ENCODE measurements at places on chromosomes 6 and 20. TPM values are rescaled to one million over a fixed set of nuclear protein-coding genes. Genes with fewer than 3 reads are reported as not detected.

- DNase-seq, result no peak
These were observed 25.2 kb upstream of the TENT5A start for GRCh38 chr6:81777586-81778268.

DNA sequence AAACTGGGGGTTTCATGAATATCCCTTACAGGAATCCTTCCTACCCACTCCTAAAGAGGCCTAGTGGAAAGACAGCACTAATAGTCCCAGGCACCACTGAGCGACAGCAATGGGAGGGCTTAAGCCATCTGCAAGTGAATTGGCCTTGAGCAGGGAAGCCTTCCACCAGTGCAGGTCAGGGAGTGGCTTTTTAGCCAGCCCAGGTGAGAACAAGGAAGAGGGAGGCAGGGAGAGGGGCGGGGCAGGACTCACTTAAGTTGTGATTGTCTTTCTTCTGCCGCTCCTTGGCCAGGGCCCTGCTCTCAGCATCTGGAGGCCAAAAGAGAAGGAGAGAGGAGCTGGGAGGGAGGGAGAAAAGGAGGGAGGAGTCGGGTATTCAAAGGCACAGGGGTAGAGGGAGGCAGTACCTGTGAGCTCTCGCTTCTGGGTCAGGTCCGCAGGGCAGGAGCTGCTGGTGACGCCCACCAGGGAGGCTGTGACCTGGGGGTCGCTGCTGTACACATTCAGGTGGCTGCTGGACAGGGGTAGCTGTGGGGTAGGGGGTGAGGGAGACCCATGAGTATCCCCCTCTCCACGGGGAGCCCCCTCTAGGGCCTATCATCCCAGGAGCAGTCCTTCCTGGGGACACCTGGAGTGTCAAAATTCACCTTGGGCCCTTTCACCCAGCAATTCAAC is 47.8 kb downstream of the TFEB start:
- no peak for DNase-seq

DNA sequence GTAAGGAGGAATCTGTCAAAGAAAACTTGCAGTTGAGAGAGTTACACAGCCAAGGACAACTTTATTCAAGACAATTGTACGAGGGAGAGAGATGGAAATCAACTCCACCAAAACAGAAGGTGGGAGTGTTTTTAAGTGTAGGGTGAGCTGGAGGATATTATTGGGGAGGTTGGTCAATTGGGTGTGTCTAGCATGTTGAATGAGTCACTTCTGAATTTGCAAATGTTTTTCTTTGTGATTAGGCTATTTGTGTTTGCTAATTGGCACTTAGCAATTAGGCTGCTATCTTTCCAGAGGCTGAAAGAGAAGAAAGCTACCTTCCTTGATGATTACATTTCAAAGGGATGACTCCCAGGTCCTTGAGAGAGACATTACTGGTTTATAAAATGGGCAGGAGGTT is 441.1 kb downstream of the MEI4 start:
- no peak for DNase-seq

- DNase-seq, result no peak
These were observed 71.0 kb upstream of the RALGAPA2 start for GRCh38 chr20:20783450-20783849.

GRCh38 chr6:107083047-107083768 is 32.1 kb downstream of the BEND3 start:
- no peak for DNase-seq

DNA sequence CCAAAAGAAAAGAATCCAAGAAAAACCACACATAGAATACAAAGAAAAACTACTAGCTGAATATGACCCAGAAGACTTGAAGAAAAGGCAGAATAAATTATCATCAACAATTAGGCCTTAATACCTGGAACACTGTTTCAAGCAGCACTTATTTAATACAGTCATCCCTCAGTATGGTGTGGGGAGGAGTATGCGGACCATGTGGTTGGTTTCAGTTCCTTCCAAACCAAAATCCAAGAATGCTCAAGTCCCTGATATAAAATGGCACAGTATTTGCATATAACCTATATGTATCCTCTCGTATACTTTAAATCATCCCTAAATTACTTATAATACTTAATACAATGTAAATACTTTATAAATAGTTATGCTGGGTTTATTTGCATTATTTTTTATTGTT is 16.1 kb downstream of the CDK19 start:
- DNase-seq, result no peak

DNA sequence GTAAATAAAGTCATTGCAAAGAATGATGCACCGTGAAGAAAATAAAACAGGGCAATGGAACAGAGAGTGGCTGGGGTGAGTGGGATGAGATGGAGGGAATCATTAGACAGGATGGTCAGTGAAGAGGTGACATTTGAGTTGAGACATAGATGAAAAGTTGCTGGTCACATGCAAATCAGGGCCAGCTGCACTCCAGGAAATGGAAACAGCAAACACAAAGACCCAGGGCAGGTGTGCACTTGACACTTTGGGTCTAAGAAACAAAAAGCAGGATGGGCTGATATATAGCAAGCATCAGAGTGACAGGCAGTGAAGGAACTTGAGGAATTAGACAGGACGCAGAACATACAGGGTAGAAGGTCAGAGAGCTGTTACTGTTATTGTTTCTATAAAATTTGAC is 171.5 kb upstream of the RIPOR2 start:
- DNase-seq, result no peak

GRCh38 chr6:53080813-53081212 is 15.6 kb downstream of the FBXO9 start:
- DNase-seq, result no peak

DNA sequence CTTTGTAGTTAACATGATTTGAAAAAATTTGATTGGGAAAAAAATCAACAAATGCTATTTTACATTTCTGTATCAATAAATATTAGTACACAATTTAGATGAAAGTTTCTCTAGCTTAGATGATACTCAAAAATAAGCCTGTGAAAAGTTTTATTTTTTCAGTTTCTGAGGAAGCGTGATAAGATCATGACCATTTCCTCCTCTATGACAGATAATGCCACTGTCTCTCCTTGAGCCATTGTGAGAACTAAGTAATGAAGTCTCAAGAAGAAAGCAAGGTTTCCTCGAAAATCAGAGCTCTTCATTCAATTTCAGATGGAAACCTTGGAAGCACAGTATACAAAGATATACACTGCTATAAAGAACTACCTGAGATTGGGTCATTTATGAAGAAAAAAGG is 395.0 kb downstream of the HDGFL1 start:
- DNase-seq, result no peak

DNA sequence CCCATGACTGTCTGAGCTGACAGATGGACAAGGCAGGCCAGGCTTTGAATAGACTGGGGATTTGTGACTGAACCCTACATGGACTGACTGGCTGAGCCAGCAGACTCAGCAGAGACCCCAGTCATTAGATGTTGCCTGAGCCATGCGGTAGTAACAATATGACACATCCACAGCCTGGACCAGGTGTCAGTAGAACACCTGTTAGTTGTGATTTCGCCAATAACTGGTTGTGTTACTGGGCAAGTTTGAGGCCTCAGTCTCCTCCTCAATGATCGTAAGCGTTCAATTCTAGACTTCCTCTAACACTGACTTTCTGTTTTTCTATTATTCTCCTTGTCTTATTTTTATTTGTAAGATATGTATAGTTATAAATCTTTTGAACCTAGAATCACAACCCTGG is 311.9 kb upstream of the MAP3K7 start:
- DNase-seq, result no peak

DNA sequence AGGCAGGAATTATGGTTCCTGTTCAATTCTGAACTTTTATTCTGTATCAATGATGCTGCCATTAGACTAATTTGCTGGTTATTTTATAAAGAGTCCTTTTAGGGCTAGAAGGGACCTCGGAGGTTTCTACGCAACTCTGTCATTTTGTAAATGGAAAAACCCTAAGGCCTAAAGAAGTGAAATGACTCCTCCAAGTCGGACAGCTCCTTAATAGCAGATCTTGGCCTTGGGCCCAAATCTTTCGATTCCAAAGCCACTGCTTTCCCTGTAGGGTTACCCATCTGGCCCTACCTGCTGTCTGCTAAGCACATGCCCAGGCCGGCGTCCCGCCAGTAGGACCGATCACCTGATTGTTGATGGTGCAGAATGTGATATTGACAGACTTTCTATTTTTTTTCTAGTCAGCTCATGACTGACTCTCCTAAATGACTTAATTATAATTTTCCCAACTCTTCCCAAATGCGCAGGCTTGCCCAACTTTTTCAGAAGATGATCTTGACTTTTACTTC is 40.2 kb downstream of the PLEKHG1 start:
- no peak for DNase-seq

DNA sequence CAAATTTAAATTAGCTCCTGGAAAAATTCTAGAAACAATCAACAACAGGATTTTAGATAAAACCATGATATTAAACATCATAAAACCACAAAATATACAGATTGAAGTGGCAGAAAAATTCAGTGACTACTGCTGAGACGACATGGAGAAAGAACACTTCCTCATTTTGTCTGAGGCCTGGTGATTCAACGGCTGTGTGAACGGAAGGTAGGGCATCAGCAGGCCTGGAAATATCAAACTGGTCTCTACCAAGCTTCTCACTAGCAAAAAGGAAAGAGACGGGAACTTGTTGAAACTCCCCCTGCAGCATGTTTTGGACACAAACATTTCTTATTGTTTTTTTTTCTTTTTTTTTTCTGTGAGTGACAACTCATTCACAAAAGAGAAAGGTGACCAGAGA is 58.0 kb upstream of the AHI1 start:
- no peak for DNase-seq

DNA sequence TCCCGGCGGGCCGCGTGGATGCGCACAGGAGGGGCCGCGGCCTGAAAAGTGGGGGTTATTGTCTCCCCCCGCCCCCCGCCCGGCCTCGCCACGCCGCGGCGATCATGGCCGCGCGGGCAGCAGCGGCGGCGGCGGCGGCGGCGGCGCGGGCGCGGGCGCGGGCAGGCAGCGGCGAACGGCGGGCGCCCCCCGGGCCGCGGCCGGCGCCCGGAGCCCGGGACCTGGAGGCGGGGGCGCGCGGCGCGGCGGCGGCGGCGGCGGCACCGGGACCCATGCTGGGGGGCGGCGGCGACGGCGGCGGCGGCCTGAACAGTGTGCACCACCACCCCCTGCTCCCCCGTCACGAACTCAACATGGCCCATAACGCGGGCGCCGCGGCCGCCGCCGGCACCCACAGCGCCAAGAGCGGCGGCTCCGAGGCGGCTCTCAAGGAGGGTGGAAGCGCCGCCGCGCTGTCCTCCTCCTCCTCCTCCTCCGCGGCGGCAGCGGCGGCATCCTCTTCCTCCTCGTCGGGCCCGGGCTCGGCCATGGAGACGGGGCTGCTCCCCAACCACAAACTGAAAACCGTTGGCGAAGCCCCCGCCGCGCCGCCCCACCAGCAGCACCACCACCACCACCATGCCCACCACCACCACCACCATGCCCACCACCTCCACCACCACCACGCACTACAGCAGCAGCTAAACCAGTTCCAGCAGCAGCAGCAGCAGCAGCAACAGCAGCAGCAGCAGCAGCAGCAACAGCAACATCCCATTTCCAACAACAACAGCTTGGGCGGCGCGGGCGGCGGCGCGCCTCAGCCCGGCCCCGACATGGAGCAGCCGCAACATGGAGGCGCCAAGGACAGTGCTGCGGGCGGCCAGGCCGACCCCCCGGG is 637 bp downstream of the ARID1B start:
- DNase-seq, result no peak

DNA sequence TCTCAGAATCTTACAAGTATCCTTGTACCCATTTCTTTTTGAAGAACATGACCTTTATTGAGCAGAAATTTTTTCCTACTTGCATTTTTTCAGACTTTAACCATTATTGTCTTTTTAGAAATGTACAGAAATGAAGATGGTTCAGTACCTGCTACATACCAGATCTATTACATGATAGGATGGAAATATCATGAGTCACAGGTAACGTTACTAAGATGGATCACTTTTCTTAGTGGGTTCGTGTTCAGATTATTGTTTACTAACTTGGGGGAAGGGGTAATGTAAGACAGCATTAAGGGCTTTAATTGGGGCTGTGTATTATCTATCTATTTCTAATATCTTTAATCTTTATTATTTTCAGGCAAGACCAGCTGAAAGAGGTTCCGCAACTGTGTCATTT is 31.9 kb downstream of the NDUFAF5 start:
- DNase-seq, result no peak

GRCh38 chr6:20644667-20645370 is 110.6 kb downstream of the CDKAL1 start:
- no peak for DNase-seq

GRCh38 chr6:52641826-52642225 is 29.1 kb upstream of the TMEM14A start:
- DNase-seq, result no peak

DNA sequence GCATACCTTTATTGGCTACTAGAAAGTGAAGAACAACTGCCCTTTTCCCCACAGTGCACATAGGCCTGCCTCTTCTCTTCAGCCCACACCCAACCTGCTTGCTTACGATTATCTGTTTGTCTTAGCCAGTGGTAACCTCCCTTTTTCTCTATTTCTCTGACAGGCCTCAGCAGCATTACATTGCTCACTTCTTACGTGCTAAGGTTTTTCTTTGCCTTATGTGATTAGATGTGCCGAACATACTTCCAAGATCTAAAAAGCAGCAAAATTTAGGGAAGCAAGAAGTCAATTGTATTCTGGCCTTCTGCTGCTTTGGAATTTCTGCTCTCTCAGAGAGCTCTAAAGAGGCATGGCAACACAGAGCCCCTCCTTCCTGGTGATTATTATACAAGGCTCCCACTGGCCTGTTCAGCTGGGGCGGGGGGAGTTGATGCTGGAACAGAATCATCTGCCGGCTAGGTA is 7.0 kb downstream of the B4GALT5 start:
- DNase-seq, result no peak

- no peak for DNase-seq
These were observed 6.3 kb upstream of the RAMACL start for GRCh38 chr6:166592821-166593220.

DNA sequence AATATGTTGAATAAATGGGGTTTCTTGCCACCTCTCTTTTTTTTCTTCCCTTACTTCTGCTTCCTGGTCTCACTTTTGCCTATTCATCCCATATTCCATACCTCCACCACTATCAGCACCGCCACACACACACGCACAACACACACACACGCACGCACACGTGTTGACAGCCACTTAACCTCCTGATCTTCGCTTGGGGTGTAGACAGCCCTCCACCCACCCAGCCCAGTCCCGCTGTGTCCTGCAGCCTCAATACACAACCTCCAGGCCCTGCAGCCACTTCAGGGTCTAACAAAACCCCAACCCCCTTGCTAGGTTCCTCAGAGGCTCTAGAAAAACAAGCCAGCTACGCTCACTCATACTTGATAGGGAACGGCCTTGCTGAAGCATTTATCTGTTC is 72.3 kb downstream of the LINC00237 start:
- no peak for DNase-seq

VSX1 gene
- not detected for total RNA-seq

PCMTD2 gene
- total RNA-seq, result 42.4 TPM

TMEM244 gene
- not detected for total RNA-seq

SOBP gene
- not detected for total RNA-seq

CRISP3 gene
- total RNA-seq, result not detected

POM121L2 gene
- not detected for total RNA-seq

ADGRF4 gene
- 1.5 TPM for total RNA-seq

TMEM170B gene
- 4.0 TPM for total RNA-seq
